ENCODE measurements at places on chromosomes 1 and 21. TPM values are rescaled to one million over a fixed set of nuclear protein-coding genes. Genes with fewer than 3 reads are reported as not detected.

DNA sequence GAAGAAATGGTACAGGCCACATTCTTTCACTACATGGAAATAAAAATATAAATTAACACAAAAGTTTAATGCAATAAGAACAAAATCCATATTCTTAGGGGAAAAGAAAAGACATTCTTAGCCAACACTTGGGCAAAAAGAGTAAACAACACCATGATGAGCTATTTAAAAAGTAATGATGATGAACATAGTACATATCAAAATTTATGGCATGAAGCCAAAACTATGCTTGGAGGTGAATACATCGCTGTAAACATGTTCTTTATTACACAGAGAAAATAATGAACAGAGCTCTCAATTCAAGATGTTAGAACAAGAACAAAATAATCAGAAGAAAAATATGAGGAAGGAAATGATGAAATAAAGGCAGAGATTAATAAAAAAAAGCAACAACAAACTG is 158.2 kb downstream of the ZSCAN20 start:
- H3K4me1 ChIP-seq, result no peaks in the 10 kb centered on the region
- H3K27me3 ChIP-seq, result peaks cover 38% of the 10 kb centered on the region
- no peak for DNase-seq
- no peak overlapping the region for H3K27ac ChIP-seq
- H3K4me3 ChIP-seq, result no peak overlapping the region

DNA sequence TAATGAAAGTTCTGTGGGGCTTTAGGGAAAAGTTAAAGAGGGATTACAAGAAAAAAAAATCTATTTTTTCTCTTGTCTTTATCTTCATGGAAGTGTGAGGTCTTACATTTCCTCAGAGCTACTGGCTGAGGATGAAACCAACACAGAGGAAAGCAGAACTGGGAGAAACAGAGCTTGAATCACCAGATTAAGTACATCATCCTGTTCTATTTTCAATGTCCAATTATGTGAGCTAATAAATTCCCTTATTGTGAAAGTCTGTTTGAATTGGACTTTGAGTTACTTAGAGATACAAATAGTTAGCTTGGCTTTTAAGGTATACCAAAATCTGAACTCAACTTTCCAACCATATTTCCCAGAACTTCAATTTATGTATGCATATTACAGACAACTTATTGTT is 69.2 kb downstream of the LPGAT1 start:
- no peak overlapping the region for H3K27ac ChIP-seq
- H3K36me3 ChIP-seq, result peaks cover 54% of the 10 kb centered on the region
- H3K27me3 ChIP-seq, result no peaks in the 10 kb centered on the region
- H3K4me3 ChIP-seq, result no peak overlapping the region

- no peaks in the 10 kb centered on the region for H3K36me3 ChIP-seq
- H3K27ac ChIP-seq, result no peak overlapping the region
Observed at GRCh38 chr1:208997726-208998312, 585.7 kb upstream of the CAMK1G start.

DNA sequence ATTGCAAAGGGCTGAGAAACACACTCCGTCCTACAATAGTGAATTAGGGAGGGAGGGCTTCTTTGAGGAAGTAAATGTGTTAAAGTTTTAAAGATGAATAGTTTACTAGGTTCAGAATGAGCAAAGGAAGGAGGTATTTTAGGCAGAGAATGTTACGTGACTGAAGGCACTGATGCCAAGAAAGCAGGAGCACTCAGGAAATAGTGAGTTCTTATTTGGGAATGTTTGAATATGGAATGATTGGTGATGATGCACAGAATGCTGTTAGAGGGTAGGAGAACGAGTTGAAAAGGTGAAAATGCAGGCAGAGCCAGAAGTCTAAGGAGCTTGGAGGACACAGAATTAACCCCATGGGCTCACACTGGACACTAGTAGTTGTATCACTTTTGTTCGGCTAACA is 108.0 kb downstream of the NRIP1 start:
- H3K27me3 ChIP-seq, result no peaks in the 10 kb centered on the region
- no peak overlapping the region for H3K4me3 ChIP-seq
- H3K4me1 ChIP-seq, result no peaks in the 10 kb centered on the region
- no peaks in the 10 kb centered on the region for H3K36me3 ChIP-seq
- no peak for DNase-seq

DNA sequence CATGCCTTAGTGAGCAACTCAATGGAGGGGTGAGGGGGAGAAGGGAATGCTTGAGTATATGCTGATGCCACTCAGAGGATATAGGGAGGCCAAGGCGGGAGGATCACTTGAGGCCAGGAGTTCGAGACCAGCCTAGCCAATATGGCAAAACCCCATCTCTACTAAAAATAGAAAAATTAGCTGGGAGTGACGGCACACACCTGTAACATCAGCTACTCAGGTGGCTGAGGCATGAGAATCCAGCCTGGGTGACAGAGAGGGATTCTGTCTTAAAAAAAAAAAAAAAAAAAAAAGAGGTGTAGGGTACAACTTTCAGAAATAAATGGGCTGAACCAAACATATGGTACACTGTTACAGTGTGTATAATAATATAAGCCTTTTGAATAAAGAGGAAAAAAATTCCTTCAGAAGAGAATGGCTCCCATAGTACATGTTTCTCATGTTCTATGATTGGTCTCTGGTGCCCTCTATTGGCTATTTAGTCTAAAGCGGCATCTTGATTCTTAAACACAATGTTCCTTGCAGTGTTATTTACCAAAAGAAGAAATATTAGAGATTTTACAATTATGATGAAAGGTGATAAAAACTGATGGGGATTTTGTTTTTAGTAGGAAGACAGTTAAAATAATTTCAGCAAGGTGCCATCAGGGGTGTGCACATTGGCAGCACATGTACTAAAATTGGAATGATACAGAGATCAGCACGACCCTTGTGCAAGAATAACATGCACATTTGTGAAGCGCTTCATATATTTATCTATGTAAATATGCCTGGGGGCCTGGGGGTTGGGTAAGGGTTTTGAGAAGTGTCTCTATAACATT is 109.8 kb downstream of the PATJ start:
- H3K27me3 ChIP-seq, result no peaks in the 10 kb centered on the region
- H3K4me3 ChIP-seq, result no peak overlapping the region
- no peak for DNase-seq
- peaks cover 9% of the 10 kb centered on the region for H3K36me3 ChIP-seq
- no peak overlapping the region for H3K27ac ChIP-seq

Gene OR6K6
- not detected for total RNA-seq

Data from activated B cell treated with CpG ODN at 0.5 μM for 24 hours (primary cell).